ENCODE measurements at places on chromosomes 7 and 10. TPM values are rescaled to one million over a fixed set of nuclear protein-coding genes. Genes with fewer than 3 reads are reported as not detected.

DNA sequence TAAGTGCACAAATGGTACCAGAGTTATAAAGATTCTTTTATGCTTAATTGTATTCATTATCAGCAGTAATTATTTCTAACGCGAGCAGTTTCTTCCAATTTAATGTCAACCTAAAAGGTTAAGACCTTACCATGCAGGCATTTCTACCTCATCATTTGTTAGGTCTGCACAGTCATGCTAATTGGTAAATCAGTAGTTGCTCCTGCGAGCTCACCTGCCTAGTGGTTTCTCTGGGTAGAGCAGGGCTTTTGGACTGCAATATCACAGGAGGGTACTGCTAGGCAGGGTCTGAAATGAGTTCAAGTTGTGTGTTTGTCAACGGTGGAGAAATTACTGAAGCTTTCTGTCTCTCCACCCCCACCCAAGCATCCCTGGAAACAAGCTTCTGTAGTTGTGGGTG lies 558.5 kb upstream of the MGMT start:
- DNase-seq, result no peak

DNA sequence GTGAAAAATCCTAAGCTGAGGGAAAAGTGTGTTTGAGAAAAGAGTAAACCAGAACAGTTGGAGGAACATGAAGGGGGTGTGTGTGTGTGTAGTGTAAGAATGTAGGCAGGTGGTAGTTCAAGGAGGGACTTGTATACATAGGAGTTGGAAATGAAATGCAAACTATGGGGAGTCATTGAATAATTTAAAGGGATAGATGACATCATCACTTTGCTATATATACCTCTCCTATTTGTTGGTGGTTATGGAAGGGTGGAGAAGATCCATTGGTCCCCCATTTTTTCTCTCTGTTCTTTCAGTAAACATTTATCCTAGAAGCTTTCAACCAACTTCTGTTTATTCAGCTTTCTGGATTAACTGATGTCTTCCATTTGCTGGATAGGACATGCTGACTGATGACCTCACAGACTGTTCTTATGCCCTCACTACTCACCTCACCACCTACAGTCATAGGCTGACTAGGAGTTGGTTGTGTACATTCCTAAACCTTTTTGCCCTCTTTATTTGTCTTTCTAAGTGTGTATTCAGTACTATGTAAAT lies 20.8 kb downstream of the PPP1R9A start:
- no peak for DNase-seq

GRCh38 chr10:71349406-71349805 lies 30.3 kb downstream of the SLC29A3 start:
- no peak for DNase-seq

DNA sequence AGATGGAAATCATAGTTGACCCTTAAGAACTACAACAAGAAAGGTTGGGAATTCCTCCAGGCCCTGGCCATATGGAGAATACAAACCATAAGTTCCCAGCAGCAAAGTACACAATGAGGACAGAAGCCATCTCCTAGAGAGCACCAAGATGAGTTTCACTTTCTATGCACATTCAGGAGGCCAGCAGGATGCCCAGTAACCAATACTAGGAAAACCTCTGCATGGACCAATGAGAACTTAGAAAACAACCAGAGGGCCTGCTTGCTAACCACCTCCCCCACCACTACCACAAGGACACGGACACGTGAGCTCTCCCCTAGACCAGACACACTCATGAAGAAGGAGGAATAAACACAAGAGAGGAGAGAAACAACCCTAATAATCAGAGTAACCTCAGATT lies 56.3 kb downstream of the IFIT5 start:
- no peak for DNase-seq

Gene C10orf105
- not detected for total RNA-seq

DNA sequence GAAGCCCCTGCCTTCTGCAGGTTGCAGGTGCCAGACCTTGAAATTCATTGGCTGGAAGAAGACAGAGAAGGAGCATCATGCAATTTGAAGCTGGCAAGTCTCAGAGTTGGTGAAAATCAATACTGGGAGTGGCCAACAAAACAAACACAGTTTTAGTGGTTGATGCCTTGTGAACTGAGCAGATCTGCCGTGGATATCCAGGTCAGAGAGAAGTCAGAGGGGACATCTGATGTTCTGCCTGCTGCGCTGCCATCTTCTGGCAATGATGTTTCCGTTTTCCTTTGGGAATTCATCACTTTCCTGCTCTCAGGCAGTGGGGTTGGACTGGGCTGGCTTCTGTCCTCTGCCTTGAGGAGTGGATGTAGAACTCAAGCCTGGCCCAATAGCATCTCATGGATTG lies 132.0 kb downstream of the RPS24 start:
- DNase-seq, result no peak

Gene AMZ1
- not detected for total RNA-seq

Gene CAMK2G
- 11.8 TPM for total RNA-seq

Gene LRRC61
- total RNA-seq, result 3.3 TPM

Gene HOXA3
- 2.2 TPM for total RNA-seq

DNA sequence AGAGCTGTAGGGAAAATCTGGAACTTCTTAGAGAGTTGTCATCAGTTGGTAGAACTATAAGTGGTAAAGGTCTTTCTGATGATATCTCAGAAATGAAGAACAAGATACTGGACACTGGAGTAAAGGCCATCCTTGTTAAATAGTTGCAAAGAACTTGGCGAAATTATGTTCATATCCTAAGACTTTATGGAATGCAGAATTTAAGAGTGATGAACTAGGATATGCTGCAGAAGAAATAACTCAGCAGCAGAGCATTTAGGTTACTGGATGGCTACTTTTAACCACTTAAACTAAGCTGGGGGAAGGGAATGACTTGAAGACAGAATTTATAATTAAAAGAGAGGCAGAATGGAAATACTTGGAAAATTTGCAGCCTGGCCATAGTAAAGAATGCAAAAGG lies 23.7 kb downstream of the PTEN start:
- no peak for DNase-seq

DNA sequence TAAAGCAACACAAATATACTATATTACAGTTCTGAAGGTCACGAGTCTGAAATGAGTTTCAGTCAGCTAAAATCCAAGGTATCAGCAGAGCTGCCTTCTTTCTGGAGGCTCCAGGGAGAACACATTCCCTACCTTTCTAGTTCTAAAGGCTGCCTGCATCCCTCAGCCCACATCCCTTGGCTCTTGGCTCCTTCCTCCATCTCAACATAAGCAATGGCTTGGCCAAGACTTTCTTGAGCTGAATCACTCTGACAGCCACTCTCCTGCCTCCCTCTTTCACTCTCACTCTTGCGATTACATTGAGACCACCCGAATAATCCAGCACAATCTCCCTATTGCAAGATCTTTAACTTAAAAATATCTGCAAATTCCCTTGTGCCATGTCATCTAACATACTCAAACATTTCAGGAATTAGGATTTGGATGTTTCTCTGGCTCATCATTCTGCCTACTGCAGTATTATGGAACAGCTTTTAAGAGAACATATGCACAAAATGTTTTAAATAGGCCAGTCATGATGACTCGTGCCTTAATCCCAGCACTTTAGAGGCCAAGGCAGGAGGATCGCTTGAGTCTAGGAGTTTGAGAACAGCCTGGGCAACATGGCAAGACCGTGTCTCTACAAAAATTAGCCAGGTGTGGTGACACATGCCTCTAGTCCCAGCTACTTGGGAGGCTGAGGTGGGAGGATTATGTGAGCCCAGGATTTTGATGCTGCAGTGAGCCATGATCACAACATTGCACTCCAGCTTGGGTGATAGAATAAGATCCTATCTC lies 144.2 kb upstream of the VSTM2A start:
- no peak for DNase-seq

GRCh38 chr7:122919643-122920181 lies 33.5 kb upstream of the CADPS2 start:
- peak; percentile 15 for DNase-seq

- DNase-seq, result no peak
These were observed 26.8 kb downstream of the PROSER2 start for GRCh38 chr10:11849911-11850310.

Gene PPP1R3A
- total RNA-seq, result not detected

Gene INMT
- total RNA-seq, result not detected

DNA sequence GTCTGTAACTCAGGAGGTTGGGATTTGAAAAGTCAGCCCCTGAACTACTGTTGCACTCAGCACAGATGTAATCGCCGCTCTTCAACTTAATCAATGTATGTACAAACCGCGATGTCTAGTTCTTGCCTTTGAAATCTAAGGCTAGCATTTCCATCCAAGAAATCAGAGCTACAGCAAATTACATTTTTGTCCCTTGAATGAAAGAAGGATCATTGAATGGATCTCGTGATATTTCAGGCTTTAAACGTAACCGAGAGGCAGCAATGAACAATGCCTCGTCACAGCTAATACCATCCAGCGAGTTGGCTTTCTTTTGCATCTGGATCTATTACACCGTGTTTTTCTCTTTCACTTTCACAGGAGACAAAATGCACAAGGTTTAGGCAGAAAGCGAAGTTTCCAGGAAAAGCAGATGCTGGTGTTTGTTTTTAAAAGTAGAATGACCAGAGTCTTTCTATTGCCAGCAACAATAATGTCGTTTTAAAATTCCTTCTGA lies 5.5 kb downstream of the SKIDA1 start:
- DNase-seq, result peak; percentile 47

DNA sequence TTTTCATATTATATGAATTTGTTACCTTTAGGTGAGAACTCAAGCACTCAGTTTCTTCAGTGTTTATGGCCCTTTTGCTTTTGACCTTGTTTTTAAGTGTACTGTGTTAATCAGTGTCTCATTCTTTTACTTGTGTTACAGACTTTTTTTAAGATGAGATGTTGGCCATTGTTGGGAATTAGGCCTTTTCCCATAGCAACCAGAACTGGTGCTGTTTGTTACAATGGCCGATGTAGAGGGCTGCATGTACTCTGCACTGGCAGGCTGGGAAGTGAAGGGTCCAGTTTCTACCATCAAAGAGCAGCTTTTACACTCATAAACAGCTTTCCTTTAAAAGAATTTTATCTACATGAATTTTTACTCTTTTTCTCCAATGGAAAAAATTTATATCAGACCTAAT lies 65.1 kb downstream of the SHH start:
- peak; percentile 53 for DNase-seq

GRCh38 chr7:7921830-7922229 lies 46.8 kb upstream of the GLCCI1 start:
- DNase-seq, result peak; percentile 13

GRCh38 chr10:49619613-49620012 lies 5.8 kb downstream of the CHAT start:
- no peak for DNase-seq

DNA sequence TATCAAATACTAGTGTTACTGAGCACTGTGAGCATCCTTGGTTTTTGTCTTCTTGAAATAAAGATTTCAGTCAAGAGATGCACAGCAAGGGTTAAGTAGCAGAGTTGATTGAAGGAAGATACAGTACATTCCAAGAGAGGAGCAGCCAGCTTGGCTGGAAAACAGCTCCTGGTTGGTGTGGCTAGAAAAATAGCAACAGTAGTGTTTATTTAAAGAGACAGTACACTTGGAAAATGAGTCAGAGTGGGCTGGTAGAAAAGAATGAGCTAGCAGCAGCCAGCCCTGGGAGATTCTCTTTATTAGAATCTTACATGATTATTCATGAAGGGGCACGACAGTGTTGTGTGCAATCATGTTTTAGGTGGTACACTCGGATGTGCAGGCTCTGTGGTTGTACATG lies 1016.4 kb upstream of the SORCS1 start:
- DNase-seq, result no peak

Gene PODXL
- total RNA-seq, result 0.92 TPM

GRCh38 chr10:102868911-102869257 lies 386 bp upstream of the AS3MT start:
- peak; percentile 36 for DNase-seq

Gene ANKRD30A
- not detected for total RNA-seq

- DNase-seq, result no peak
These were observed 69.8 kb downstream of the LSMEM1 start for GRCh38 chr7:112550468-112551060.

- no peak for DNase-seq
These were observed 116.4 kb upstream of the ASAH2 start for GRCh38 chr10:50367732-50368131.

DNA sequence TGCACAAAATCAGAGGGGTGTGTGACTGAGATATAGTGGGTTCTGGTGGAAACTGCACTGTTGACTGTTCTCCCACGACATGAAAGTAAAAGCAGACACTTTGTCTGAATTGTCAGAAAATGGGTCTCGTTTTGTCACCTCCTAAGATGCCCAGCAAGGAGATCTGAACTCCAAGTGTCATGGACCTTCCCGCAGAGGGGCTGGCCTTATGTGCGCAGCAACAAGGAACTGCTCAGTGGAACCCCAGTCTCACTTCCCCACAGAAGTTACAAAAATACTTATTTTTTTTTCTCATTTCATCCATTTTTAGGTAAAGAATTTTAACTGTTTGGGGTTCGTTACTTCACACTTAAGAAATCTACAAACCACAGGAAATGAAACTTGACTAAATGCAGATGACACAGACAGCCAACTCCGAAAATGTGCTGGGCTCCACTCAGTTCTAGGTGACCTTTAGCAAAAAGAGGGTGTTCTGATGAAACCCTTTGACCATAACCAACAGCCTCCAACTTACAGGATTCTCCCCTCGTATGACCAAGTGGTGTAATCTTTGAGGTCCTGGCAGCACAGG lies 115.0 kb downstream of the FAM107B start:
- DNase-seq, result no peak

GRCh38 chr7:131646203-131646602 lies 89.8 kb upstream of the PODXL start:
- DNase-seq, result no peak

Gene ITIH5
- 3.0 TPM for total RNA-seq

- peak; percentile 51 for DNase-seq
These were observed at the start of gene PRTFDC1 for GRCh38 chr10:24952143-24952706. PRTFDC1 (minus strand) TSS chr10:24952606; CDS start chr10:24952575, 31 bp downstream.

DNA sequence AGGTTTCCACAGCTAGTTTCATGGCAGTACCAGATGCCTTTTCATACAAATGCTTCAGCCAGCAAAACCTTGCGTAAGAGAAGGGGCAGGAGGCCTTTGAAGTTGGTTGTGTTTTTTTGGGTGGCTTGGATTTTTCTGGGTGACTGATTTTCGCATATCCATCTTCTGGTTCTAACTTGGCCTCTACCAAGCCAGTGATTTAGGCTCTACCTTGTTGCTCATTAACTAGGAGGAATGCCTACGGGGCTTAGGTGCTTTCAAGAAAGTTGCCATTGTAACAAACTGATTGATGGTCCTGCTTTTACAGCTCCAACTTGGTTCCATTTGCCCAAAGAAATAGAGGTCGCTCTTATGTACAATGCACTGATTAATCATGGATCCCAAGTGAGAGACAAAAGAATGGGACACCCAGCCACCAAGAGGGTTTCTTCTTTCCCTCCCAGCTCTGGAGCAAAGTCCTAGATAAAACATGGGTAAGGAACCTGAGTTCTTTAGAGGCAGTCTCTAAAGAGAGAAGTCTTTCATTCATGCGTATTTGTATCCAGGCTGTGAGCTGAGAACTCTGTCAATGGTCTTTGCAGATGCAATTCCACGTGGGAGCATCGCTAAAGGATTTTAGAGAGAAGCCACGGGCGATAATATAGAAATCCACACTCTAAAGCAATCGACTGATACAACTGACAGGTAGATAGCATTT lies 92.1 kb upstream of the FGFR2 start:
- DNase-seq, result peak; percentile 24

GRCh38 chr10:68981074-68981473 lies 7.5 kb upstream of the KIFBP start:
- no peak for DNase-seq

Gene CFAP70
- 0.78 TPM for total RNA-seq

GRCh38 chr7:1850111-1850975 lies 180.3 kb downstream of the ELFN1 start:
- DNase-seq, result no peak

Measured in G401 (cell line).